Activated B cell treated with CpG ODN at 0.5 μM for 24 hours (primary cell): ENCODE measurements at places on chromosomes 11 and 22. TPM values are rescaled to one million over a fixed set of nuclear protein-coding genes. Genes with fewer than 3 reads are reported as not detected.

DNA sequence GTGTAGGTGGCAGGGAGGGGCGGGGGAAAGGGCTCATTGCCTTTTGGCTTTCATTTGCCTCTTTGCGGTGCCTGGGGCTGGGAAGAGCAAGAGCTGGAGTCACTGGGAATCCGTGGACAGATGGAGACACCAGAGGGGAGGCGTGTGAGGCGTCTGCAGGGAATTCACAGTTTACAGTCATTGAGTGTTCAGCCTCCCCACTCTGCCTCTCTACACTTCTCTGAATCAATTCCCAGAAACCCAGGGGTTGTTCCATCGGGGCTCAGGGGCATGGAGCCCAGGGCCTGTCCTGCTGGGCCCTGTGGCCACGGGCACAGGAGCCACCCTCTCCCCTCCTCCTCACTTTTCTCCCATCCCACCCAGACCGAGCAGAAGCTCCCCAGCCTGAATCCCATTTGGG, 160.5 kb upstream of the NAV2 start:
- H3K27ac ChIP-seq, result no peak overlapping the region
- DNase-seq, result no peak
- H3K36me3 ChIP-seq, result no peaks in the 10 kb centered on the region

GRCh38 chr22:46240506-46240905, 9.6 kb downstream of the CDPF1 start:
- H3K4me3 ChIP-seq, result no peak overlapping the region
- H3K27ac ChIP-seq, result no peak overlapping the region
- DNase-seq, result no peak
- no peaks in the 10 kb centered on the region for H3K27me3 ChIP-seq
- peaks cover 32% of the 10 kb centered on the region for H3K36me3 ChIP-seq

Gene TMEM86A
- total RNA-seq, result 0.10 and 0.13 TPM in 2 replicates

Gene NLRX1
- total RNA-seq, result 9.8 TPM in 2 replicates

- H3K36me3 ChIP-seq, result no peaks in the 10 kb centered on the region
- H3K27ac ChIP-seq, result no peak overlapping the region
- no peak overlapping the region for H3K4me3 ChIP-seq
- DNase-seq, result no peak
Measured at GRCh38 chr11:124896821-124897391, 759 bp downstream of the ROBO4 start.

- H3K4me1 ChIP-seq, result peaks cover 89% of the 10 kb centered on the region
- H3K4me3 ChIP-seq, result peak overlapping the region; percentile 52
- H3K27ac ChIP-seq, result peak overlapping the region; percentile 74
- peaks cover 8% of the 10 kb centered on the region for H3K36me3 ChIP-seq
- H3K27me3 ChIP-seq, result no peaks in the 10 kb centered on the region
Measured at GRCh38 chr11:116986521-116987105, 111.6 kb downstream of the SIK3 start.

- peak within 1 kb of the TSS; percentile 80 for H3K27ac ChIP-seq
- peak within 1 kb of the TSS; percentile 86 for H3K4me3 ChIP-seq
- peaks cover 2% of the 10 kb centered on the region for H3K36me3 ChIP-seq
- DNase-seq, result peak; percentile 99
- H3K27me3 ChIP-seq, result no peaks in the 10 kb centered on the region
Measured at GRCh38 chr22:42856865-42857704, at the start of gene ARFGAP3. Gene ARFGAP3, minus strand, starts transcription at chr22:42857273. Its CDS starts 91 bp downstream, at chr22:42857182.

Gene SEC14L6
- total RNA-seq, result not detected in 2 replicates

Gene GPR83
- total RNA-seq, result 0.16 and 0.17 TPM in 2 replicates

Gene OR5B21
- total RNA-seq, result 0.60 and 0.71 TPM in 2 replicates

- no peak overlapping the region for H3K4me3 ChIP-seq
- no peak for DNase-seq
- H3K36me3 ChIP-seq, result peaks cover 22% of the 10 kb centered on the region
- H3K4me1 ChIP-seq, result peaks cover 37% of the 10 kb centered on the region
- H3K27ac ChIP-seq, result peak overlapping the region; percentile 43
- no peaks in the 10 kb centered on the region for H3K27me3 ChIP-seq
Measured at GRCh38 chr22:33787645-33788456, 132.4 kb downstream of the LARGE1 start.

DNA sequence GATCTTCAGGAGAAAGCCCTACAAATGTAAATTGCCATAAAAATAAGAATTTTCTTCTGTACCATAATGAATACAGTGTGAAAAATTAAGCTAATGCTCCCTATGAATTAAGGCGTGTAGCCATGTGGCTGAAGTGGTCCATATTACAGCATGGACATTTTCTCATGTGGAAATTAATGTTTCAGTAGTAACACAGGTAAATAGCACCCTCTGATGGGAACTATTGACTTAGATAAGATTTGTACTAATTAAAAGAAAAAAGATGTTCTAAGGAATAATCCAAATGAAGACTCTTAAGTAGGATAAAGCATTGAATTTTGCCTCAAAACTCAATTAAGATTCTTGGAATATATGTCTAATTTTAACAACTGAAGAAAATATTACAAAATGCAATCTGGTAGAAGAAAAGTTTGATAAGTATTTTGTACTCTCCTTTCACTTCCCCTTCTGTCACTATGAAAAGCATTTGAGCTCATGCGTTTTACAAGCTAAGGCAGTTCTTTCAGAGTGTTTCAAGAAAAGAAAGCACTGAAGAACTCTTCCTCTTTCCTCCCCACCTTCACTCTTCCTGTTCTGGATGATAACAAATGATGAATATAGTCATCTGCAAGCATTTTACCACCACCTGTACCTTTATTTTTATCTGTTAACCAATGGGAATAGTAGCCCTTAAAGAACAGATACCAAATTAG, 9.9 kb upstream of the OR8D2 start:
- no peak for DNase-seq
- H3K27me3 ChIP-seq, result no peaks in the 10 kb centered on the region
- peaks cover 49% of the 10 kb centered on the region for H3K4me1 ChIP-seq
- H3K36me3 ChIP-seq, result no peaks in the 10 kb centered on the region
- peak overlapping the region; percentile 55 for H3K27ac ChIP-seq

DNA sequence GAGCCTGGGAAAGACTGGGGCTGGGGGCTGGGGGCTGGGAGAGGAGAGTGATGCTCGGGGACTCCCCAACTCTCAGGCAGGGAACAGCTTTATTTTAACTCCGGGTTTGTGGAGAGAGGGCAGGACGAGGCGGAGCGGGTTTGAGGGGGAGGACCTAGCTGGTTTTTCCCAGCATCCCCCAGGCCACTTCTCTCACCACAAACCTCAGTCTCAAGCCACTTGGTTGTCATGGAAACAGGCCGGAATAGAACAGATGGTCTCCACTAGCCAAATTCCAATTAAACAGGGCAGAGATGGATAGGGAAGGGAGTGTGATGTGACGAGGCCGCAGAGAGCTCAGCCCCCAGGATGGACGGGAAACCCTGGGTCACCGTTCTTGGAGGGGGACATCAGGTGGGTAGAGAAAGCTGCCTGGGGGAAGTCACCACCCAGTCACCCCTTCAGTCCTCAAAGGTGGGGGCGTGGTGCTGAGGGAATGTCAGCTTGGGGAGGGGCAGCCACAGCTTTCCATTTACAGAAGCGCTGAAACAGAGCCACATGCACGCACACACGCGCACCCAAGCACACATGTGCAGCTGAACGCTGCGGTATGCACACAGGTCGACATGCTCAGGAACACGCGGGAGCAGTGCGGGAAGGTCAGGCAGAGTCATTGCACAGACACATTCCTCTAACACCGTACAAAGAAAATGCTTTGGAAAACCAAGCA, 19.2 kb downstream of the NECTIN1 start:
- no peaks in the 10 kb centered on the region for H3K4me1 ChIP-seq
- peaks cover 16% of the 10 kb centered on the region for H3K27me3 ChIP-seq
- no peak for DNase-seq
- no peaks in the 10 kb centered on the region for H3K36me3 ChIP-seq
- H3K4me3 ChIP-seq, result no peak overlapping the region
- H3K27ac ChIP-seq, result no peak overlapping the region
